ENCODE measurements at places on chromosomes 12 and 14. TPM values are rescaled to one million over a fixed set of nuclear protein-coding genes. Genes with fewer than 3 reads are reported as not detected.

- DNase-seq = no peak
Measured at GRCh38 chr12:6426882-6427671, 17.7 kb upstream of the CD27 start.

- DNase-seq = no peak
Measured at GRCh38 chr12:121009741-121010140, 6.5 kb downstream of the C12orf43 start.

DNA sequence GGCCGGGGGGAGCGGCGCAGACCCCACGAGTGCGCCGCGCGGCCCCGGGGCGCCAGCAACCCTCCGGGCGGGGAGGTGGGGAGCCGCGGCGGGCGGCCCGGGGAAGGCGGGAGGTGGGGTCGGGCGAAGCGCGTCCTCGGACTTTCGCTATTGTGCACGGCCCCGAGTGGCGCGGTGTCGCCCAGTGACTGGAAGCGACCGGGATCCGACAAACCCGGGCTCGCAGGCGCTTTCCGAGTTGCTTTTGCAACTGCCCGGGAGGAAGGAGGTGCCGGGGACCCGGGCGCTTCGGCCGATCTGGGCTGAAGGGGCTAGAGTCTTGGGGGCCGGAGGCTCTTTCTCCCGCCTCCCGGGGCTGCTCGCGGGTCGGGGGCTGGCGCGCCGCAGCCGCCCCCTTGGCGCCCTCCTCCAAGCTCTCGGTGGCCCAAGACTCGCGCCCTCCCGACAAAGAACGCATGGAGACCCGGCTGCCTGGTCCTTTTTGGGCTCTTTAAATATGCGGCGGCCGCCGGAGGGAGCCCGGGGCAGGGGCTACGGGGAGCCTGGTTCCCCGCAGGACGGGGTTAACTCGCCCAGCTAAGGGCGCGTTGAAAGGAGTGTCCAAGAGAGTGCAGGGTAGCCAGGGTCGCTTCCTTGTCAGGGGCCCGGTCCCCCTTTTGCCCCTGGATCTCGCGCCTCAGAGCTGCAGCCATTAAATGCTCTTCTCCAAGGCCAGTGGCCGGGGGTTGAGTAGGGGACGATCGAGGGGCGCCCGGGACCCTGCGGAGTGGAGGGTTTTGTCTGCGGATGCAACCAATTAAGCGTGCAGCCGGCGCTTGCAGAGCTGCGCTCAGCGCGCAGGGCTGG is 1.4 kb downstream of the HMGA2 start:
- DNase-seq = no peak

GRCh38 chr12:67826148-67826547 is 163.1 kb upstream of the IFNG-AS1 start:
- no peak for DNase-seq

DNA sequence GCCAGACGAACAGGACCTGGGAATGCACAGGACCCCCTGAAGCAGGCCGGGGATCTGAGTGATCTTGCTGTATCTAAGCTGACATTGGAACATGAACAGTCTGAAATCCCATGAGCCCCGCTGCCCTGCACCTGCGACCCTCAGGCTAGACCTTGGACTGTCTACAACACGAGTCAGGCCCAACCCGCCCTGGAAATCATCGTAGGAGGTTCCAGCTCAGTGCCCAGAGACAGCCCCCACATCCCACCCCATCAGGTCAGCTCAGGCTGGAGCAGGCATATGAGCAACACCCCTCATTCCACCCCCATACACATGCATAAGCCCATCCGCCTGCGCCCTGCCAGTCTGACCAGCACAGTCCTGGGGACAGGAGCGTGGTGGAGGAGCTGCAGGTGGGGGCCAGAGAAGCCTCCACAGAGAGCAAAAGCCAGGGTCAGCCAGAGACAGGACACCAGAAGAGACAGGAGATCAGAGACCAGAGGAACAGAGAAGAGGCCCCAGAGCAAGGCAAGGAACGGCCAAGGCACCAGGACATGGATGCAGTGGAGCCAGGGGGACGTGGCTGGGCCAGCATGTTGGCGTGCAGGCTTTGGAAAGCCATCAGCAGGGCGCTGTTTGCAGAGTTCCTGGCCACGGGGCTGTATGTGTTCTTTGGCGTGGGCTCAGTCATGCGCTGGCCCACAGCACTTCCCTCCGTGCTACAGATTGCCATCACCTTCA is at the start of gene AQP6:
AQP6 (plus strand) TSS at position 307 of the 720 bp plus-strand sequence; CDS start at position 534, 227 bp downstream.
- DNase-seq = no peak

DNA sequence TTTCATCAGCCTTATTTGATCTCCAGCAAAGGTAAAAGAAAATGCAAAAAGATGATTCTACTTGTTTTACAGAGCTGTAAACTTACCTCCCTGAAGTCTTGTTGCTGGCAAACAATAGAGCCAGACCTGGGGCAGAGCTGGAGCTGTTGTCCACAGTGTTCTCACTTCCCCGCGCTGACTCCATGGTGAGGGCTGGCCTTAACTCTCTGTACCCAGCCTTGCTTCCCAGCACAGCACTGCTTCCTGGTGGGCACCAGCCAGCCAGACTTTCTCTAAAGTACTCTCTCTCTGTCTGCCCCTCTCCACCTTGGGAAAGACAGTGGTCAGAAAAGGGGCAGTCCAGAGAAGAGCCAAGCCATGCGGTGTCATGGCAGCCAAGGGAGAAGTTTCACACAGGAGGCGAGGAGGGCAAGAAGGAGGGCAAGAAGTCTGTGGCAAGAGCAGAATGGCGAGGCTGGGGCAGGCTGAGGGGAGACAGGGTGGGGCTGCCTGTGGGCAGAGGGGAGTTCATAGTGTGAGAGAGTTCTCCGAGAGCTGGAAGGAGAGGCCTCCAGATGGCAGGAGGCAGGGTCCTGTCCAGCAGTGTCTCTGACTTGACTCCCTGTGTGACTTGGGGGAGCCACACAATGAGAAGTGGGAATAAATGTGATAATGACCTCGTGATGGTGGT is 9.3 kb downstream of the EVL start:
- DNase-seq = no peak

Gene DBX2
- polyA plus RNA-seq = 0.10 TPM

GRCh38 chr12:128991716-128992115 is 138.4 kb downstream of the GLT1D1 start:
- no peak for DNase-seq

- no peak for DNase-seq
Measured at GRCh38 chr14:103802356-103802755, 45.0 kb downstream of the PPP1R13B start.

GRCh38 chr12:92745856-92746550 is 43.2 kb downstream of the PLEKHG7 start:
- no peak for DNase-seq

DNA sequence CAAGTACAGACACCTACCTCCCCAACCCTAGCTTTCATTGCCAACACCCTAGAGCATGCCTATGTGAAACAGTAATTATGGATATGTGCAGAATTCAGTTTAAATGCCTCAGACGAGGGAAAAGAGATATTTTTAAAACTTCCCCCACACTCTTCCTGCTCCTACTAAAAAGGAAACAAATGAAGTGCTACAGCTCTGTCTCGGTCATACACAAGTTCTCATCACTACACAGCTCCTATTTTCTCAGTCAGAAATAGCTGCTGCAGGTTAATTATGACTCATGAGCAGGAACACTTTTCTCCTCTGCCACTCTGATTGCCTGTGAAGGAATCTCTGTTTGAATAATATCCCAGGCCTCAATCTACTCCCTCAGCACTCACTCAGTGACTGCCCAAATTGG is 703.6 kb upstream of the FLRT2 start:
- DNase-seq = no peak

- DNase-seq = peak; percentile 15
Measured at GRCh38 chr12:104063712-104064030, 660 bp upstream of the HCFC2 start.

DNA sequence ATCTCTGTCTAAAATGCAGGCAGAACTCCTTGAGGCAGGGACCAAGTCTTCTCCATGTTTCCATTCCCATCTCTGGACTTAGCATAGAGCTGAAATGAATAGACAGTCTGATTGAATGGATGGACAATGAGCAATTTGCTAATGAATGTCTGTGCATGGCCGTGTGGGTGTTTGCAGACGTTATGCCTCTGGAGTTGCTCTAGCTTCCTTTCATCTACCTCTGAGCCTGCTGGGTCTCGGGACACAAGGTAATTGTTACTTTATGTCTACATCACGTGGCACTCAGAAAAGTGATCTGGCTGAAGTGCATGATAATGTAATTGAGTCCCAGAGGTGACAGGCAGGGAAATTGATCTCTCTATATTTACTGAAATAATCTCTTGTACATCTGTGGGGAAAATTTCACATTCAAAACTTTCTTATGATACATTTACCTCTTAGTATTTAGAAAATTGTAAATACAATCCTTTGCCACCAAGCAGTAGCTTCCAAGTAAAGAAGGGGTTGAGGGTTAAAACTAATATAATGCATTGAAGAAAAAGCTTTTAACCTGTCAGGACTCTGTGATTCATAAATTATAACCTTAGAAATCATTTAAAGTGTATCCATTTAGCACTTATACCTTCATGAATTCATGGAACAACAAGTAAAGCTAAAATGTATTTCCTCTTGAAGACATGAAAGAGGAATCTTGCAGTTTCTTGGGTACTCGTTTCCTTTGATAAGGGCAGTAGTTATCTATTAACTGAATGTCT is 424.1 kb downstream of the APAF1 start:
- no peak for DNase-seq

Gene EPYC
- 0.09 TPM for polyA plus RNA-seq

DNA sequence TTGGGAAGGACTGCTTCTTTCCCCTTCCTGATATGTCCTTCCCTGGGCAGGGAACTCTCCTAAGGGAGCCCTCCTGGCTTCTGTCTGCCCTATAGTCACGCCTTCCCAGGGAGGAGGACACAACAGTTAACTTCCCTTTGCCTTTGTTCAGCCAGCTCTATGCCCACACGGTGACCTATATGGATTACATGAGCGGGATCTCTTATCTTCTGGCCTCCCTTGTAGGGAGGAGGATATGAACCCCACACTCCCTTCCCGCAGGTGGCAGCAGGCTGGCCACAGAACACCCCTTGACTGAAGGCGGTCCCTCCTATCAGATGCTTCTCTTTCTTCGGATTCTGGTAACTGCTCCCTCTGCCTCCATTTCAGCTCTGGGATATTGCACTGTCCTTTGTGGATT is 135.6 kb upstream of the MAX start:
- no peak for DNase-seq

DNA sequence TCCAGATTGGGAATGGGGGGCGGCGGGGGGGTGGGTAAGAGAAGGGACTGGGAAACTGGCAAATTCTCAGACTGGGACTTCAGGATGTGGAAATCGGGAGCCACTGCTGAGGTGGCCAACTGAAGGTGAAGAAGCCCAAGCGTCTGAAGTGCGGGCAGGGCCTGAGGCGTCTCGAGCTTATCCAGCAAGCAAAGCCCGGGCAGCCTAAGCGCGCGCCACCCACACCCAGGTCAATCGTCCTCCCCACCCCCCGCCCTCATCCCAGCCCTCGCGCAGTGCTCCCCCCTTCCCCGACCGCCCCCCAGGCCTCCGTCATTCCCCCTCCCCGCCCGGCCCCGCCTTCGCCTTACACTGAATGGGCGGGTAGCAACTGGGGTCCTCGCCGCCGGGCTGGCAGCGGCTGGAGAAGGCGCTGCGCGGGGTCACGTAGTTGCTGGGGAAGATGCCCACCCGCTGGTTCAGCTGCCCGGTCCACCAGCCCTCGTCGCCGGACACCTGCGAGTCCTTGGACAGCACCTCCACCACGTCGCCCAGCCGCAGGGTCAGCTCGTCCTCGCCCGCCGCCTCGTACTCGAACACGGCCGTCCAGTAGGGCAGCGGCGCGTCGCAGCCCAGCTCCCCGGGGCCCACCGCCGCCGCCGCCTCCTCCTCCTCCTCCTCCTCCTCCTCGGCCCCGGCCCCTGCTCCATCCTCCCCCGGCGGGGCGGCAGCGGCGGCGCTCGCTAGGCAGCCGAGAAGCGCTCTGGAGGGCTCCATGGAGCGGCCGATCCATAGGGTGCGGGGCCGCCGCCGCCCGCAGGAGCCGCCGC is 693 bp downstream of the MAP3K9 start:
- DNase-seq = no peak

Gene RNASE7
- 0.76 TPM for polyA plus RNA-seq
